ENCODE measurements at places on chromosomes 13 and 19.

GRCh38 chr13:48232420-48233045 is 473 bp upstream of the ITM2B start:
- H3K27ac ChIP-seq, result no peak overlapping the region
- H3K4me1 ChIP-seq, result peaks cover 26% of the 10 kb centered on the region
- no peak for DNase-seq

DNA sequence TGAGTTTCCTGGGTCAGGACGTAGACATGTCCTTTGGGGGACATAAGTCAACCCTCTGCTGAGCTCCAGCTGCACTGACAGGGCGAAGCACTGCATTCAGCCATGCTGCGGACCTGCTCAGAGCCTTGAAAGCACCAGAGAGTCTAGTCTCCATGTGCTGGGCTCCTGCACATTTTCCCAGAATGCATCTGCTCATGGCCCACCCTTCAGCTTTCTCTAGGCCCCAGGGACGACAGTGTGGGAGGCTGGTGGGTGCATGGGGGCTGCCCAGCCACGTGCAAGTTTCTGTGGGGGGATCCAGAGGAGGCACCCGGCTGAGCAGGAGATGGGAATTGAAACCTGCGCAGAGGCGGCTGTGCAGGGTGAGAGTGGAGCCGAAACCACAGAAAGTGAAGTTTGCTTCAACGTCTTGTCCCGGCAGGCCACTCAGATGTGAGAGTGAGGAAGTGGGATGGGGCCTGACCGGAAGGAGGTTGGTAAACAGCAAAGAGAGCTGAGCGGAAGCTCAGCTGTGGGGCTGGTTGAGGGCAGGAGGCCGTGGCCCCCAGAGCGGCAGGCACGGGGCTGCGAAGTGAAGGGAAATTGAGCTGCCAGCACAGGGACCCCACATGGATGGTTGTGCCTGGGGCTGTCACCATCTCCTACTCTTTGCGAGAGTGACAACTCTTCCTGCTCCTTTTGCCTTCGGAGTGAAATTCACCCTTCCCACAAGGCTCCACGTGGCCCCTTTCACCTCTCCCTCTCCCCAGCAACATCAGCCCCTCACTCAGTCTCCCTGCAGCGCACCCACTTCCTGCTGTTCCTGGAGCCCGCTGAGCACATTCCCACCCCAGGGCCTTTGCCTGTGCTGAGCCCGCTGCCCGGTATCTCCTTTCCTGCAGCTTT is 11.8 kb downstream of the PGLS start:
- H3K4me3 ChIP-seq, result no peak overlapping the region
- no peak overlapping the region for H3K27ac ChIP-seq
- no peak for DNase-seq

- no peaks in the 10 kb centered on the region for H3K27me3 ChIP-seq
- H3K4me3 ChIP-seq, result no peak overlapping the region
- no peaks in the 10 kb centered on the region for H3K36me3 ChIP-seq
- DNase-seq, result no peak
- no peaks in the 10 kb centered on the region for H3K4me1 ChIP-seq
- H3K27ac ChIP-seq, result no peak overlapping the region
Observed at GRCh38 chr13:79466872-79467271, 14.1 kb upstream of the NDFIP2 start.

GRCh38 chr13:21142766-21143165 is 33.6 kb downstream of the SKA3 start:
- peaks cover 68% of the 10 kb centered on the region for H3K36me3 ChIP-seq
- no peak overlapping the region for H3K27ac ChIP-seq
- peaks cover 17% of the 10 kb centered on the region for H3K4me1 ChIP-seq
- no peak for DNase-seq
- H3K27me3 ChIP-seq, result no peaks in the 10 kb centered on the region

DNA sequence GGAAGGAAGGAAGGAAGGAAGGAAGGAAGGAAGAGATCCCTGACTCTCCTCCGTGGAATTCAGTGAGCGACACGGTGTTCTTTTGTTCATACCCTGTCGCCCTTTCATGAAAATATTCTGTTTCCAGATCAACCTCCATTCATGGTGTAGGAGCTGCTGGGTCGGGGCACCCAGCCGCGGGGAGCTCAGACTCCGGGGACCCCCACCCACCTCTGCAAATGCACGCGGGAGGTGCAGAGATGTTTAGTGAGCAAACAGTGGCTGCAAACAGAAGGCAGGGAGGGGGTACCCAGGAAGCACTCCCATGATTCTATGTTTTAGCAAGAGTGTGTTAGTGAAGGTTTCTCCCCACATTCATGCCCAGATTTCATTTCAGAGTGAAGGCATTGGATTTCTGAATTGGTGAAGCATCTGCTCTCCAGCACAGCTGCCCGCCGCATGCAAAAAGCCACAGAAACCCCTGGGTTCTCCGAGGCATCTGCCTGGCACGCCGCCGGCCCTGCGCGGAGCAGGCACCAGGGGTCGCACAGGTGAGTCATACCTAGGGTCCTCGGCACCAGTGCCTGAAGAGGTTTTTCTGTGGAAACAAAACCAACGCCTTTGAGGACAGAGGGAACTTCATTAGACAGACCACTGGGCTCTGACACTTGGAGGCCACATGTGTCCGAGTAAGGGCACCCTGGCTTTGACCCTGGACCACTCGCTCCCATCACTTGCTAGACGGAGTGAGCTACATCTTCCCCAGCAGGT is 80.6 kb downstream of the ZNF557 start:
- H3K4me1 ChIP-seq, result no peaks in the 10 kb centered on the region
- H3K27ac ChIP-seq, result no peak overlapping the region
- DNase-seq, result no peak
- peaks cover 14% of the 10 kb centered on the region for H3K36me3 ChIP-seq
- H3K27me3 ChIP-seq, result no peaks in the 10 kb centered on the region

DNA sequence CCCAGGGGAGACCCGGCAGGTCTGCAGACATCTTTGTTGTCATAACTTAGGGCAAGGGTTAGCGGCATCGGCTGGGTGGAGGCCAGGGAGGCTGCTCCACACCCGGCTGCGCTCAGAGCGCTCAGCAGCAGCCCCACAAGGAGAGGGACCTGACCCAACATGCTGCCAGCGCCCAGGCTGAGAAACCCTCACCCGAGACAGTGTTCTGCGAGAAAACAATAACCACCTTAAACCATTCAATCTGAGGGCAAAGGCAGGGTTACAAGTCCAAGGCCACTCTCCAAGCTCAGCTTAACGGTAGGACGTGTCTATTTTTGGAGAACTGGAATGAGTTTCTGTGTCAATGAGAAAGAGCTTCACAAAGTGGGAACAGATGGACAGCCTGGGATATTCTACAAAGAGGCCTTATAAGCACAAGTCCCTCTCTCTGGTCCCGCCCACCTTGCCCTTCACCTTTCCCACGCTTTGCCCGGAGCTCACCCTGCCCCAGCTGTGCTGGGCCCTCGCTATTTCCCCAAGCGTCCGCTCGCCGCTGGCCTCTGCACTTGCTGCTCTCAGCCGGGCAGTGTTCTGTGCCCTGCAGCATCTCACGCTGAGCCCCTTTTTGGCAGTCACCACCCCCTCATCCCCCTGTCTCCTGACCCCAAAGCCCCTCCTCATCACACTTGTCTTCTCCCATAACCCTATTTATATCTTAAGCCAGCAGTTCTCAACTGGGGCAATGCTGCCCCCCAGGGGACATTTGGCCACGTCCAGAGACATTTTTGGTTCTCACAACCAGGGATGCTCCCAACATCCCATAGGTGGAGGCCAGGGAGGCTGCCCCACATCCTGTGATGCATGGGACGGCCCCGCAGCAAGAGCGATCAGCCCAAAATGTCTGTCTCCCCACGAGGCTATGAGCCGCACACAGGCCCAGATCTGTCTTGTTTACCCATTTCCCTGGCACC is 17.6 kb downstream of the PPP1R12C start:
- H3K4me3 ChIP-seq, result no peak overlapping the region
- no peaks in the 10 kb centered on the region for H3K27me3 ChIP-seq
- no peak for DNase-seq
- peaks cover 36% of the 10 kb centered on the region for H3K36me3 ChIP-seq

- H3K27ac ChIP-seq, result no peak overlapping the region
- H3K4me3 ChIP-seq, result no peak overlapping the region
Observed at GRCh38 chr19:14616407-14616806, 33.5 kb downstream of the CLEC17A start.

DNA sequence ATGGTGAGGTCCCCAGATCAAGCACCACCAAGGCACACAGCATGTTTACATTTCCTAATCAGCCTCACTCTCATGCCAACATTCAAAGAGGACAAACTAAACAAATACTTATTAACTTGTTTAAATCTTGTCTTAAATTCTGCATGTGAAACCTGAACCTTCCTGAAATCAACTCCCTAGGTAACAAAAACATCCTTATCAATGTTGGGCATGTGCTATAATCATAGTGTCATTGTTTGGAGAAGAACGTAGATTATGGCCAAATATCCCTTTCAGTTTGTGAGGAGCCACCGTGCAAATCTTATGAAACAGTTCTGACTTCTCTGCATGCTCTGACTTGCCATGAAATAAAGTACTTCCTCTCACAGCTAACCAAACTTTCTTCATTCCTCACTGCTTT is 123.8 kb downstream of the NDFIP2 start:
- peaks cover 16% of the 10 kb centered on the region for H3K4me1 ChIP-seq
- peaks cover 5% of the 10 kb centered on the region for H3K36me3 ChIP-seq
- H3K27me3 ChIP-seq, result no peaks in the 10 kb centered on the region
- DNase-seq, result peak; percentile 75

GRCh38 chr13:43263047-43263446 is 239.7 kb downstream of the DNAJC15 start:
- H3K4me1 ChIP-seq, result peaks cover 5% of the 10 kb centered on the region
- H3K4me3 ChIP-seq, result no peak overlapping the region
- no peaks in the 10 kb centered on the region for H3K36me3 ChIP-seq

DNA sequence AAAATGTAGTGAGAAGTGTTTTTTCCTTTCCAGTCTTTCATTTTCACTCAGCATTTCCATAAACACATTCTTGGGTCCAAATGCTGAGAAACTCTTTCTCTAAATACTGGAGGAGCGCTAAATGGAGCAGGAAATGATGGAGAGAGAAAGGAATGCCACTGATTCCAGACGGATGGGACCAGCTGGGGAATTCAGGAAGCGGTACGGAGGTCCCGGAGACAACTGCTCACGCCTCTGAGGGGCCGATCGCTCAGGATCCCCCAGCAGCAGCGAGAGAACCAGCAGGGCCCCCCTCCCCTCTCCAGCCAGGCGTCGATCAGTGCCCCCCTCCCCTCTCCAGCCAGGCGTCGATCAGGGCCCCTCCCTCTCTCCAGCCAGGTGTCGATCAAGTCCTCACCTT is 13.2 kb downstream of the RASA3 start:
- peak; percentile 49 for DNase-seq
- peaks cover 9% of the 10 kb centered on the region for H3K4me1 ChIP-seq
- peak overlapping the region; percentile 42 for H3K4me3 ChIP-seq
- no peaks in the 10 kb centered on the region for H3K36me3 ChIP-seq

DNA sequence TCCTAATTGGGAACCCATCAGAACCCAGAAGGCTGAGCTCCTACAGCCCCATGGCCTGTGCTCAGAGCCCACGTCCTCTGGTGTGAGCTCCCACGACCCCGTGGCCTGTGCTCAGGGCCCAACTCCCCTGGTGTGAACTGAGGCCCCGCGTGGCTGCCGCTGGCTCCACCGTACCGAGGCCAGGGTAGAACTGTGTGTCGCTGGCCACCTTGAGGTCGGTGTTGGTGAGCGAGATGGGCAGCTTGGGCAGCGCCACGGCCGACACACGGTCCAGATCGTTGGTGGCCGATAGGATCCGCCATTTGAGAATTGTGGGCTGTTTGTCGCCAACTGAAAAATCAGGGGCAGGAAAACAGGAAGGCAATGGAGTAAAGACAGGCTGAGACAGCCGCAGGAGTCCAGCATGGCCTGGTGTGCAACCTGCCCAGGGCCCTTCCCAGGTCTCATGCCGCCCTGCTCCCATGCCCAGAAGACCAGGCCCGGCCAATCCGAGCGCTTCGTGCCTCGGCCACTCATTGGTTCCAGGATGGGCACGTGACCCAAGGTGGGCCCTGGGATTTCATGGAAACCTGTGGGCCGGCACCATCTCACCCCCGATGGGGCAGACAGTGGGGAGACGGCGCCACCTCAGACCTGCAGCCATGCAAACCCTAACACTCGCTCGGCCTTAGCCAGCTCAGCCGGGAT is 11.5 kb downstream of the MED16 start:
- H3K4me1 ChIP-seq, result peaks cover 14% of the 10 kb centered on the region
- H3K4me3 ChIP-seq, result no peak overlapping the region
- DNase-seq, result no peak
- H3K36me3 ChIP-seq, result peaks cover 47% of the 10 kb centered on the region

GRCh38 chr13:95319551-95320274 is 18.5 kb upstream of the ABCC4 start:
- H3K27me3 ChIP-seq, result no peaks in the 10 kb centered on the region
- no peaks in the 10 kb centered on the region for H3K36me3 ChIP-seq
- H3K4me1 ChIP-seq, result no peaks in the 10 kb centered on the region
- no peak overlapping the region for H3K4me3 ChIP-seq

- H3K36me3 ChIP-seq, result no peaks in the 10 kb centered on the region
- no peak overlapping the region for H3K4me3 ChIP-seq
- DNase-seq, result no peak
- H3K4me1 ChIP-seq, result peaks cover 7% of the 10 kb centered on the region
Observed at GRCh38 chr13:46389457-46390451, 2.7 kb upstream of the RUBCNL start.

DNA sequence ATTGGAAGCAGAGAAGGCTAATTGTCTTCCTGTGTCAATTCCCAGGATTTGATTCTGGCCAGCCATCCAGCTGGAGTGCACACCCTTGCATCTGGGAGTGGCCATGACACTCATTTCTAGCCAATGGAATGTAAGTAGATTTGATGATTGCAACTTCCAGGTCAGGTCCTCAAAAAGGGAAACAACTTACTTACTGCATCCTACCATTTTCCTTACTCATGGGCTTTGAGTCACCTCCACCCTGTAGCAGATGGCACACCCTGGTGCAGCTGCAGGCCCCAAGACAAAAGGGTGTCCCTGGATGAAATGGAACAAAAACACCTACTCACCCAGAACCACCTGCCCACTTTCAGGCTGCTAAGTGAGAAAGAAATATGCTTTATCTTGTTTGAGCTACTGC is 27.3 kb upstream of the MPHOSPH8 start:
- DNase-seq, result peak; percentile 30
- no peaks in the 10 kb centered on the region for H3K36me3 ChIP-seq
- H3K4me1 ChIP-seq, result peaks cover 19% of the 10 kb centered on the region
- H3K27me3 ChIP-seq, result no peaks in the 10 kb centered on the region

GRCh38 chr13:32878163-32878562 is 138.1 kb upstream of the KL start:
- peaks cover 19% of the 10 kb centered on the region for H3K4me1 ChIP-seq
- H3K27ac ChIP-seq, result no peak overlapping the region
- no peaks in the 10 kb centered on the region for H3K27me3 ChIP-seq

DNA sequence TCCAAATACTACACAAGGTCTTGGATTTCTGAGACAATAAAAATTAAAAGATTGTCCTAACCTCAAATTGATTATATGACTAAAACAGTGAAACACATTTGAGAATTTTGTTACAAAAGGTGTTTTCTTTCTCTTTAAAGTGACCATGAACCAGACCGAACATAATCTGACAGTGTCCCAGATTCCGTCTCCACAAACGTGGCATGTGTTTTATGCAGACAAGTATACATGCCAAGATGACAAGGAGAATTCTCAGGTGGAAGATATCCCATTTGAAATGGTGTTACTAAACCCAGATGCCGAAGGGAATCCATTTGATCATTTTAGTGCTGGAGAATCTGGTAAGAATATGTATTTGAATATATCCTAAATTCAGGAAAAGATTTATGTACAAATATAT is 10.4 kb downstream of the GPR180 start:
- H3K36me3 ChIP-seq, result peaks cover 15% of the 10 kb centered on the region
- peaks cover 3% of the 10 kb centered on the region for H3K4me1 ChIP-seq
- no peak overlapping the region for H3K4me3 ChIP-seq
- no peaks in the 10 kb centered on the region for H3K27me3 ChIP-seq
- H3K27ac ChIP-seq, result no peak overlapping the region

- no peak overlapping the region for H3K27ac ChIP-seq
- no peak overlapping the region for H3K4me3 ChIP-seq
- no peaks in the 10 kb centered on the region for H3K36me3 ChIP-seq
- H3K4me1 ChIP-seq, result peaks cover 5% of the 10 kb centered on the region
- DNase-seq, result no peak
- H3K27me3 ChIP-seq, result no peaks in the 10 kb centered on the region
Observed at GRCh38 chr13:34681405-34681955, 260.6 kb upstream of the NBEA start.

Measured in MCF 10A (cell line).